ENCODE measurements at places on chromosomes 2 and 18.

- no peak for DNase-seq
Observed at GRCh38 chr18:31664101-31664500, 20.3 kb downstream of the B4GALT6 start.

- DNase-seq, result no peak
Observed at GRCh38 chr2:144230448-144231085, 289.4 kb downstream of the ZEB2 start.

GRCh38 chr2:199734011-199734410 is 117.0 kb downstream of the FTCDNL1 start:
- no peak for DNase-seq

- DNase-seq, result no peak
Observed at GRCh38 chr2:71831193-71831577, 316.5 kb downstream of the CYP26B1 start.

DNA sequence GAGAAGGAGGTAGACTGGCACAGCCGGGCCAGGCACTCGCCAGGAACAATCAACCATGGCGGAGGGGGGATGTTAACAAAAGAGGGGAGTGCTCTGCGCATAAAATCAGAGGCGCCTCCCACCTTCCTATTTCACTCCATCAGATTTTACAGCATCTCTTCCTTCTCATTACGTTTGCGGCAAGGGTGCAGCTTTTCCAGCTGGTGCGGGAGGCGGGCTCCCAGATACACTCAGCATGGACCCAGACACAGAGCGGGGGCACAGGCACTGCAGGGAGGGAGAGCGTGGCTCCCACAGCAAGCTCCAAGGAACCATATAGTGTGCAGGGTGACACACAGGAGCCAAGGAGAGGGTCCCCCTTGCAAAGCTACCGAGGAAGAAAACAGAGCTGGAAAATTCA is 176.3 kb downstream of the EIPR1 start:
- no peak for DNase-seq

DNA sequence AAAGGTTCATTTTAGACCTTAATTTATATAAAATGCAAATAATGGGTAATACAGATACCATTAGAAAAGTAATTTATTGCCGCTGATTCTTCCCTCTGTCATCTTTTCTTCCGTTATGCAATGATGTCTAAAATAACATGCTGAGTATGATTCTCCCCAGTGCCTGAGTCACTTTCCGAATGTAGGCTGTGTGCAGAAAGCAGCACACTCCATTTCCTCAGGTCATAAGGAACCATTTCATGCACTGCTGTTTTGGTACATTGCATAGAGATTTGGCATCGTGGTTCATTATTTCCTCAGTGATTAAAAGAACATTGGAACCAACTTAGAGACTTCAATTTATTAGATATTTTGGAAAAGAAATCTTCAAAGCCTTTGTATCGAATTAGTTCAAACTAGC is 173.5 kb downstream of the CDH2 start:
- DNase-seq, result no peak

- no peak for DNase-seq
Observed at GRCh38 chr2:183250472-183250871, 126.2 kb downstream of the NUP35 start.

GRCh38 chr2:146415291-146415690 is 1429.5 kb upstream of the ACVR2A start:
- DNase-seq, result no peak

DNA sequence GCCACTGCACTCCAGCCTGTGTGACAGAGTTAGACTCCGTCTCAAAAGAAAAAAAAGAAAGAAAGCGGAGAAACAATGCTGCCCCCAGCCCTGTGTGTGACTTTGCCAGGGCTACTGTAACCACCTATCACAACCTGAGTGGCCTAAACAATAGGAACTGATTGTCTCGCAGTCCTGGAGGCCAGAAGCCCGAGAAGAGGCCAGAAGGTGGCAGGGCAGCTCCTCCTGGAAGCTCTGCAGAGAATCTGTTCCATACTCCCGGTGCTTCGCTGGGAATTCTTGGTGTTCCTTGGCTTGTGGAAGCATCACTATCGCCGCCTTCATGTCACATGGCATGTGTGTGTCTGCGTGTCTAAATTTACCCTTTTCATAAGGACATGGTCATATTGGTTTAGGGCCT is 14.4 kb upstream of the RAB17 start:
- DNase-seq, result no peak

- no peak for DNase-seq
Observed at GRCh38 chr2:233211548-233211895, 40.0 kb upstream of the ATG16L1 start.

DNA sequence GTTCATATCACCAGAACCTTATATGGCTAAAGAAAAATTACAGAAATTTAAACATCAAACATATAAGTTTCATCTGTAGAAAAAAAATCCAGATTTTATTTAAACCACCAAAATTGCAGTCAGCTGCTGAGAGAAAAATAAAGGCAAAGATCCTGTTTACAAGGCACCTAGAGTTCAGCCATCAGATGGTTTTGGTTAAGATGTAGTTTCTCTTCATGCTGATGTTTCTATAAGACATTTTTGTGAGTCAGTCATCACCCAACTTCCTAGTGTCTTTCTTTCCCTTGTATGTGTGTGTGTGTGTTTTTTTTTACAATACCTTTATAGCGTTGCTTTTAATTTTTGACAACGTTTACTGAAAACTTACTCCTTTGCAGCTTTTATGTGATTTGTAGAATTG is 26.1 kb upstream of the MMADHC start:
- DNase-seq, result no peak

DNA sequence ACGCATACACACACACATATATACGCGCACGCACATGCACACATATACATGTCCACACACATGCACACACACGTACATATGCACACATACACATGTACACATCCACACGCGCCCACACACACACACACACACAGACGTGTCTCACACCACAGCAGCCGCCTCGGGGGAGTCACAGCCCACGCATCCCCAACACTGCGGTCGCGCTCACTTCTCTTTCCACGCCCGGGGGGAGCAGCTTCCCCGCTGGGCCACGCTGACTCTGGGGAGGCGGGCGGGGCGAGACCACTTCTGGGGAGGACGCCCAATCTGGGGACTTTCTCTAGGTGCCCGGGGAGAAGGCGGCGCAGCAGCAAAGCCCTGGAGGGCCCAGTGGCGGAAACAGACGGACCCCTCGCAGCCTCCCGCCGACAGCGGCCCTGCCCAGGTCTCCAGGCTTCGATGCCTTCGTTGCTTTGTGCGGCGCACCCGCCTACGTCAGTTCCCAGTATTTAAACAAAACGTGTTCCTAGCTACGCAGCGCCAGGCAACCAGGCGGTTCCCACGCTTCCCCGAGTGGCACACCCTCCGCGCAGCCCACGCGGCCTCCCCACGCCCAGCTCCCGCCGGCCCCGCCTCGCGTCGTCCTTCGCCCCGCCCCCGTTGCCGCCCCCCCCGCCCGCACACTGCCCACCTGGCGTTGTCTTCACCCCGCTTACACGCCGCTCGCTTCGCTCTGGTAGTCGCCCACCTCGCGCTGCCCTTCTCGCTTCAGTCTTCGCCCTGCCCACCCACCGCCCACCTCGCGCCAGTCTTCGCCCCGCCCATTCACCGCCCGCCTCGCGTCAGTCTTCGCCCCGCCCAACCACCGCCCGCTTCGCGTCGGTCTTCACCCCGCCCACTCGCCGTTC is 810 bp upstream of the RBFA start:
- peak; percentile 91 for DNase-seq

DNA sequence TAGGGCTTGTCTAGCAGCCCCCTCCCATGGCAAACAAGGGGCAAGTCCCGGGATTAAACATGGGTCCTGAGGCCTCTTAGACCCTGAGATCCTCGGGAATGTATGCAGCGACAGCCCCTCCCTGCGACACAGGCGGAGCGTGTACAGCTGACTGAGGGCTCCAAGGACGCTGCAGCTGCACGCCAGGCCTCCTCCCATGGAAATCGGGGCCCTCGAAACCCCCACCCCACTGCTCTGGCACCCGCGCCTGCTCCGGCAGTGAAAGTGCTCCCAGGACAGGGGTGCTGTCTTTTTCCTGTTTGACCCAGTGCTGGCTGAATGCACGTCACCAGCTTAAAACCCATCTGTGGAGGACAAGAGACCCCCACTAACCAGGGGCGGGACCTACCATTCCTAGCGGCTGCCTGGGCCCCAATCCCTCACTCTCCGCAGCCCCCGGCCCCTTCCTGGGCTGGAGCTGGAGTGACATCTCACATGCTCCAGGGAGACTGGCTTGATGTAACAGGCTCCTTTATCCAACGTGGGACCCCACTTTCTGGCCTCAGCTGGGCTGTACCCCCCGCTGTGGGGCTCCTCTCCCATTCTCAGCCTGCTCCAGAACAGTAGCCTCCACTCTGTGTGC is 247.7 kb downstream of the TWIST2 start:
- no peak for DNase-seq

DNA sequence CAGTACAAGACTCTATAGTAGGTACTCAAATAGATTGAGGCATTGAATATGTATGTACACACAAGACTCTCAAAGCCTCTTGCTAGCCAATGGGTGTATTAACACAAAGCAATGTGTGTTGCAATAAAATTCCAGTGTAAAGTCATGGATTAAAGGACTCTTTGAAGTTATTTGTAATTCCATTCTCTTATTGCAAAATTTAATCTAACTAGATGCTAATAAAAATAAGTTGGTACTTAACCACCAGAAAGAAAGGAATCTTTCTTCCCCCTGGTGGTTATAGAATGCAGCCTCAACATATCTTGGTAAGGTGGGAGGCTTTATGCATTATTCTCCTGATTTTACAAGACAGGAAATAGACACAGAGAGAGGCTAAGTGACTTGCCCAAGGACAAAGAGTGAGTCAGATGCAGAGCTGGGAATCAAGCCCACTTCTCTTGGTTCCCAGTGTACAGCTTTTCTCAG is 18.0 kb downstream of the LRP1B start:
- no peak for DNase-seq

- no peak for DNase-seq
Observed at GRCh38 chr2:200655918-200656580, 70.2 kb downstream of the AOX1 start.

DNA sequence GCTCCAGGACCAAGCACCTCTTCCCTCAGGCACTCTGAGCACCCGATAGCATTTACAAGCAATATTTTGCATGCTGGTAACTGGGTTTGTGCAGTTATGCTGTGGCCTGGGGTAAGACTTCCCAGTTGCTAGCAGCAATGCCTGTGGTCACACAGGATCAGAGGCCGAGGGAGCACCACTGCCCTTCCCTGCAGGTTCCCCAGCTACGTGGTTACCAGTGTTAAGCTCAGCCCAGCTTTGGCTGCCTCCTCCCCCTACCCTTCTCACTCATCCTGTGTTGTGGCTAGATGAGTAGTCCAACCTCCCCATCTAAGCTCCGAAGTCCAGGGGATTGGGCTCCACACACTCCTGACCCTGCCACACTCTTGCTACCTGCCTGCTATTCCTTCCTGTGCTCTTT is 141.1 kb downstream of the CELF4 start:
- no peak for DNase-seq

DNA sequence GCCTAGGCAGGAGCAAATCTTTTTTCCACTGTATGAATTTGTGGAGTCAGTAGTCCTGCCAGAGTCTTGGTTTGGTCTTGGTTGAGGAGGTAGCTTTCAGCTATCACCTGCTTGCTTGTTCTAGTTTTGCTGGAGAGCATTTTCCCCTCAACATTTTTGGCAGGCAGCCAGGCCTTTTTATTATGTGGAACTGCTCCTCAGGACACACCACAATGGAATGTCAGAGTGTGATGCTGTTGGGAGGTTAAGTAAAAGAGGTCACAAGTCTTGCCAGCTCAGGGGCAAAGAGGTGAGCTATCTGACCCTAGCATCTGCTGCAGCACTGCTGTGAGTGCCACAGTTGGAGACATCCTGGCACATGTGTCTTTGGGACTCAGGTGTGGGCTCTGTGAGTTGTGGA is 258.0 kb downstream of the CNTNAP5 start:
- no peak for DNase-seq

GRCh38 chr2:128420131-128420530 is 101.5 kb upstream of the HS6ST1 start:
- DNase-seq, result no peak

- DNase-seq, result no peak
Observed at GRCh38 chr2:232133078-232133477, 171.6 kb downstream of the DIS3L2 start.

DNA sequence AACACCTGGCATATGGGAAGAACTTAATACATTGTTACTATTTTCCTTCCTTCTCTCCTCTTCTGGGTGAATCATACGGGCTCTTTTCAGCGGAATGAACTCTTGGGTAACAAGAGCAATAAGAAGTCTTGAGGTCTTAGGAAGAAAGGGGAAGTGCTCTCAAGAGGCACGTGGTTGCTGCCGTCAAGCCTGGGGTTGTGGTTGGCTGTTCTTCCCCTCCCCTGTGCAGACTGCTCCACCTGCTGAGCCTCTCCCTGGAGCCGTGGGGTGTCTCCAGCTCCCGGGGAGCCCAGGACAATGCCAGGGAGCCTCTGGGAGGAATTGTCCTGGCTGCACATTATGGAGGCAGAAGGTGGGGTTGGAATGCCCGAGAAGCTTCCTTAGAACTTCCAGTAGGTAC is 19.4 kb downstream of the TOGARAM2 start:
- DNase-seq, result peak; percentile 34

DNA sequence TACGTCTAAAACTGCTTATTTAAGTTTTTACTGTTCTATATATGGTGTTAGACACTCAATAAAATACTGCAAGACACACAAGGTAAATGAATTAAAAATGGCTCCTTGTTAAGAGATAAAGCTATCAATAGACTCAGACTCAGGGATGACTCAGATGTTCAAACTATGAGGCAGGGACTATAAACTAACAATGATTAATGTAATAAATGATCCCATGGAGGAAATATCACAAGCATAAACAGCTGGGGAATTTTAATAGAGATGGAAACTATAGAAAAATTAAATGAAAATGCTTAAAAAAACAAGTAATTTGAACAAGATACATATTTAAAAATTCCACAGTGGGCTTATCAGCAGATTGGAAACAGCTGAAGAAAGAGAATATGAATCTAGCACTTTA is 650.8 kb downstream of the DCDC2C start:
- no peak for DNase-seq

DNA sequence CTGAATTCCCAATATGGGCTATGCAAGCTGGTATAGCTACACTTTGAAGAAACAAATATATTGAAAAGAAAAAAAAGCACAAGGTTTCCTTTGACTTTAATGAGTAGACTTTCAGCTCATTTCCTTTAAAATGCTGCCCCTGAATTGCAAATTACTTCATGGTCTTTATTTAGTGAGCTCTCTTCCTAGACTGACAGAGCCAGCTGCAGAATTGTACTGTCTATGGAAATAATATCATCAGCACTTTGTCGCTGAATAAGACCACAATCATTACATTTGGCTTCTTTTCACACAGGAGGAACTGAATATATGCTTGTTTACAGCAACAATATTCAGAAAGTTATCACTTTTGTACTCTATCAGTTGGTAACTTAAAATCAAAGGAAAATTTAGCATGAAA is 41.7 kb downstream of the ARL5A start:
- no peak for DNase-seq
